ENCODE measurements at places on chromosomes 3 and 15. TPM values are rescaled to one million over a fixed set of nuclear protein-coding genes. Genes with fewer than 3 reads are reported as not detected.
A peak's percentile ranks its signal among the peaks of the same experiment; 100 is the strongest.

GRCh38 chr15:98592136-98592535 lies 56.2 kb upstream of the IGF1R start:
- peak; percentile 43 for DNase-seq

GRCh38 chr3:124887177-124887931 lies at the start of gene ITGB5:
Gene ITGB5 (minus strand): TSS chr3:124887365. CDS start chr3:124887000, 365 bp downstream.
- DNase-seq = peak; percentile 84

ZNF80 gene
- total RNA-seq = not detected

DNA sequence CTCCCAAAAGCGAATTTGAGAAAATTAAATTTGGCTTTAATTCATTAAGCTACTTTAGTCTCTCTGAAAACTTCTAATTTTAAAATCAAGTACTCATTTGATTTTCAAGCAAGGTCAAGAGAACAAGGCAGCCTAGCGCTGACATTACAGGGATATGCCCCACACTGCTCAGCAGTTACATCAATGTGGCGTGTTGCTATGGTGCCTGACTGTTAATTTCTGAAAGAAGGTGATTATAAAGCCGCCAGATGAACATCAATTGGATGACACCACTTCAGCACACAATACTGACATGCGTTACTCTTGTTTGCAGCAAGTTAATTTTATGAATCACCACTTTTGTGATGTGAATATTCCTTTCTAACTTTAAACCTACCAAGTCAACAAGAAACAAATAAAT lies 284.4 kb downstream of the FOXP1 start:
- no peak for DNase-seq

TMIE gene
- total RNA-seq = 0.62 TPM

DNA sequence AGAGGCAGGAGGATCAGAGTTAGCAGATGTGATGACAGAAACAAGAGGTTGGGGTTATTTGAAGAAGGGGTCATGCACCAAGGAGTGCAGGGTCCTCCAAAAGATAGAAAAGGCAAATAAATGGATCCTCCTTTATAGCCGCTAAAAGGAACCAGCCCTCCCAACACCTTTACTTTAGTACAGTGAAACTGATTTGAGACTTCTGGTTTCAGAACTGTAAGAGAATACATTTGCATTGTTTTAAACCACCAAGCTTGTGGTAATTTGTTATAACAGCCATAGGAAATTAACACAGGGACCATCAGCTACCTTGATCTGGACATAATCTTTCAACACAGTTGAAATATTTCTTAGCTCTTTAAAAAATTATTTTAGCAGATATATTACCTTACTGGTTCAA lies 166.6 kb downstream of the TIGIT start:
- no peak for DNase-seq

- DNase-seq = no peak
These were observed 3.1 kb upstream of the AP2M1 start for GRCh38 chr3:184171562-184171961.

DNA sequence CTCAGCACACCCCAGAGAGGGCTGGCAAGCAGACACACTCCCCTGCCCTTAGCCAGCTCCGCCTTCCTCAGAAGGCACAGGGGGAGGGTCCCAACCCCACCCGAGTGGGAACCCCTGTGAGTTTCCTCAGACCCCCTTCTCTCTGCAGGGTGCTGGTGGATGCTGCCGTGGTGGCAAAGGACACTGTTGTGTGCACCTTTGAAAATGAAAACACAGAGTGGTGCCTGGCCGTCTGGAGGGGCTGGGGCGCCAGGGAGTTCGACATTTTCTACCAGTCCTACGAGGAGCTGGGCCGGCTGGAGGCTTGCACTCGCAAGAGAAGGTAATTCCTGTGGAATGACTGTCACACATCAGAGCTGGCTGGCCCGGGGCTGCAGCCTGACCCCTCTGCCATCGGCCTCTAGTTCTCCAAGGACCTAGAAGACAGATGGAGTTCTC lies 149.4 kb downstream of the LRRK1 start:
- DNase-seq = no peak

IGF2BP2 gene
- total RNA-seq = 101 TPM

DNA sequence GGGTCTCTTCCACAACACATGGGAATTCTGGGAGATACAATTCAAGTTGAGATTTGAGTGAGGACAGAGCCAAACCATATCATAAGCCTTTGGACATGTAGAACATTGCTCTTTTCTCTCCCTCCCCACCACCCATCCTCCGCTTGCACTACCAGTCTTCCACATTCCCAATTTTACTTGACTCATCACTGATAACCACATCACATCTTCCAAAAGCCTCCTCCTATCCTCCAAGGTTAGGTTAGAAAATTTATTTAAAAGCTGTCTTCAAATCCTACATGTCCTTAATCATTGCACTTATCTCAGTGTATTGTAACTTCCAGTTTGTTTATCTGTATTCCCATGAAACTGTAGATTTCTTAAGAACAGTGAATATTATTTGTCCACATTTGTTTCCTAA lies 10.4 kb downstream of the ZBED2 start:
- no peak for DNase-seq

Data from type B pancreatic cell (in vitro differentiated cells).